ENCODE measurements at places on chromosomes 12 and 14.

GRCh38 chr14:77141214-77142004 is at the start of gene ZDHHC22:
ZDHHC22 (minus strand) TSS chr14:77141791; CDS start chr14:77139738, 2,053 bp downstream.
- DNase-seq = no peak

- no peak for DNase-seq
Measured at GRCh38 chr14:83257466-83258439, 1724.1 kb upstream of the SEL1L start.

GRCh38 chr12:22634883-22635282 is 9.9 kb downstream of the ETNK1 start:
- no peak for DNase-seq

- DNase-seq = no peak
Measured at GRCh38 chr12:114668886-114669288, 15.1 kb downstream of the TBX3 start.

GRCh38 chr12:95322326-95322725 is 104.7 kb downstream of the VEZT start:
- DNase-seq = no peak

- no peak for DNase-seq
Measured at GRCh38 chr12:6092784-6093722, 31.4 kb downstream of the VWF start.

DNA sequence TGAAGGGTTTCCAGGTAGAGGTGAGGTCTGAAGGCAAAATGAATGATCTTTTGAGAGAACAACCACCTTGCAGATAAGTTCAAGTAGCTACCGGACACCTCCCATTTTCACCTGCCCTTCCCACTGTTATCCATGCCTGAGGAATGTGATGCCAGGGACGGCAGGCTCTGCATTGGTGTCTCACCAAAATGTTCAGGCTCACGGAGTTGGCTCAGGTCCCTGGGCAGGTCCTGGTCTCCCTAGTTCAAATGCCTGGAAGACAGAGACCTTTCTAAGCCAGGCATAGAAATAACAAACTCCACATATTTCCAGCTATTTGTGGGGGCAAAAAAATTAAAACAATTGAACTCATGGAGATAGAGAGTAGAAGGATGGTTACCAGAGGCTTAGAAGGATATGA is 36.0 kb downstream of the TMEM63C start:
- DNase-seq = no peak

DNA sequence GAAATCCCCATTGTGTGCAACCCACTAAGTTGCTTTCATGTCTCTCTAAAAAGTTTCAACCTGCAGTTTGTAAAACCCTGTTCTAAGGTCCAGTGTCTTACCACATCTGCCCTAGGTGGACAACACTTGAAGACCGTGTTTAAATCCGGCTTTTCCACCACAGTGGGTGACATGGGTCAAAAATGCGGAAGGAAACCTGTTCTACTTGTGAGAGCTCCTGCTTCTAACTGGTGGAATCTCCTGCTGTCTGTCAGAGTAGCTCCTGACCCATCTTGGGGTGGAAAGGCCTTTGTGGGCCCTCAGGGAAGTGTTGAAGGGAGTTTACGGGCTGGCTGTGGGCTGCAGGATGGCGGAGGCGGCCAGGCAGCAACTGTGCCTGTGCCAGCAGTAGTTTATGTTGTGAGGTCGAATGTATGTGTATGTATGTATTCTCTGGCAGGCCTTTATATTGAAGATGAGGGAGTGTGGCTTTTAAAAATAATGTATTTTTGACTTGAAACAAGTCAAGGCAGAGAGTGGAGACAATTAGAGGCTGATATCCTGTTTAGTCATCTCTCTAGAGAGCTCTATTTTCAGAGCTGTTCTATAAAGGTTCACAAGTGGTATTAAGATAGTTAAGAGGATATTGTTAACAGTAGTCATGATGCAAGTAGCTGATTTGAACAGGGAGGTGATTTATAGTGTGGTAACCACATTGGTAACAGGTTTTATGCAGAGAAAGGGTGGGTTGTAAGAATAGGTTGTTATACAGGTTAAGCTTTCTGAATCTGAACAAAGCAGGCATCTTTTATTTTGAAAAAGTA is 67.0 kb downstream of the PRKCH start:
- DNase-seq = no peak

DNA sequence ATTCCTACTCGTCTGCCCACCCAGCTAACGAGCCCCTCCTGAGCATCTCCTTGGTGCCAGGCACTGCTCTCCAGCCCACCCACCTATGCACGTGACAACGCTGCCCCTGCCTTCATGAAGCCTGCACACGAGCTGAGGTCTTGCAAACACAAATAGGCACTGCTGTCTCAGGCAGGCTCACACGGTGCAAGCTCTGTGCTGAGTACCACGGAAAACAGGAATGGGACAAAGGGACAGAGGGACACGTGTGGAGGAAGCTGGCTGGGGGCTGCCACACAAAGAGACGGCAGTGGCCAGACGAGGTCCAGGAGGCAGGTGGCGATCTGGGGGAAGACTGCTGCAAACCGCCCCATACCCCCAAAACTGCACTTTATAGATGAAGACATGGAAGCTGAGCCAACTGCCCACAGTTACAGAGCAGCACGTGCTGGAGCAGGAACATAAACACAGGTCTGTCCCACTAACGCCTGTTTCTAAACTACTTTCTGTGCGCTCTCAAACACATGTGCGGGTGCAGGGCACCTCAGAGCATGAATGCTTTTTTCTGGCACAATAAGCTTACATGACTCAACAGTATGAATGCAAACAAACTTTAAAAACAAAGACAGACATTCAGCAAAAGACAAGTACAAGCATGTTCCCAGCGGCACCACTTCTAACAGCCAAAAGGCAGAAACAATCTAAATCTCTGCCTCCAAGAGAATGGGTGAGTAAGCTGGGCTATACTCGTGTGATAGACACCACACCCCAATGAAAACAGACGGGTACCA is 64.5 kb downstream of the AMN start:
- no peak for DNase-seq
